GM12878 (cell line): ENCODE measurements at places on chromosomes 1 and 21. TPM values are rescaled to one million over a fixed set of nuclear protein-coding genes. Genes with fewer than 3 reads are reported as not detected.

Gene NDUFS2
- 195 and 215 TPM in 2 replicates for polyA plus RNA-seq

Gene SPATA46
- polyA plus RNA-seq, result not detected in 2 replicates

Gene RNU1-4
- 3.6 and 4.3 TPM in 2 replicates for polyA plus RNA-seq

Gene ZNF593OS
- polyA plus RNA-seq, result 0.21 and 1.7 TPM in 2 replicates

Gene LIN28A
- 0.06 and 0.30 TPM in 2 replicates for polyA plus RNA-seq

Gene TRIM63
- not detected in 2 replicates for polyA plus RNA-seq

Gene IL20
- not detected in 2 replicates for polyA plus RNA-seq

Gene DCLRE1B
- polyA plus RNA-seq, result 17.0 and 18.3 TPM in 2 replicates

Gene NPPB
- polyA plus RNA-seq, result not detected in 2 replicates

Gene DISP3
- polyA plus RNA-seq, result 0.09 and 0.19 TPM in 2 replicates

Gene MAP10
- polyA plus RNA-seq, result 3.9 and 4.5 TPM in 2 replicates

Gene DEPDC1
- polyA plus RNA-seq, result 33.6 and 36.5 TPM in 2 replicates

Gene CHRM3
- polyA plus RNA-seq, result not detected in 2 replicates

Gene TMEM240
- not detected in 2 replicates for polyA plus RNA-seq

Gene MIXL1
- polyA plus RNA-seq, result 0.22 and 0.25 TPM in 2 replicates

Gene OR2G6
- 0.21 and 0.41 TPM in 2 replicates for polyA plus RNA-seq

Gene ATG4C
- 27.0 and 30.6 TPM in 2 replicates for polyA plus RNA-seq

Gene HSD3B1
- not detected in 2 replicates for polyA plus RNA-seq

Gene KIF26B
- polyA plus RNA-seq, result 0.85 and 2.1 TPM in 2 replicates

Gene NES
- polyA plus RNA-seq, result 0.03 TPM in 2 replicates

Gene NT5C1A
- polyA plus RNA-seq, result 0.14 and 0.15 TPM in 2 replicates

Gene SPRR2G
- not detected in 2 replicates for polyA plus RNA-seq

Gene LHX8
- polyA plus RNA-seq, result not detected in 2 replicates

Gene CD52
- polyA plus RNA-seq, result 382 and 401 TPM in 2 replicates

Gene PROK1
- not detected in 2 replicates for polyA plus RNA-seq

Gene GJA5
- not detected in 2 replicates for polyA plus RNA-seq

Gene UBE2U
- polyA plus RNA-seq, result not detected in 2 replicates

Gene TMEM200B
- polyA plus RNA-seq, result 0.25 and 0.34 TPM in 2 replicates

Gene POTED
- not detected in 2 replicates for polyA plus RNA-seq
